ENCODE measurements at places on chromosomes 1 and 21.

GRCh38 chr1:83500531-83500930 lies 498.4 kb downstream of the TTLL7 start:
- no peak for DNase-seq

GRCh38 chr1:172612478-172612877 lies 46.4 kb upstream of the FASLG start:
- no peak for DNase-seq

GRCh38 chr1:183293241-183293640 lies 107.2 kb downstream of the LAMC2 start:
- DNase-seq, result no peak

DNA sequence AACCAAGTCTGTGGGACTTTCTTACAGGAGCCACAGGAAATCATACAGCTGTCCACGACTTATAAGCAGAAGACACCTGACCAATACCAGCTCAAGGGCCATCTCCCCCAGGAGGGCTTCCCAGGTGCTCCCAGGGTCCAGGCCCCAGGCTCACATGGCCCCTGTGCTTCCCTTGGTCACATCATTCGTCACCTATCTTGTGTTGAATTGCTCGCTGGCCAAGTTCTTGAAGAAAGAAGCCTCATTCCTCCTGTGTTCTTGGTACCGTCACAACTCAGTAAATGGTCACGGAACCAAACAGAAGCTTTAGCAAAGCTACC lies 3.0 kb downstream of the NPHP4 start:
- DNase-seq, result no peak

- no peak for DNase-seq
Observed at GRCh38 chr1:27668808-27669723, 2.9 kb downstream of the IFI6 start.

GRCh38 chr1:100565937-100566699 lies 28.2 kb downstream of the GPR88 start:
- DNase-seq, result no peak

DNA sequence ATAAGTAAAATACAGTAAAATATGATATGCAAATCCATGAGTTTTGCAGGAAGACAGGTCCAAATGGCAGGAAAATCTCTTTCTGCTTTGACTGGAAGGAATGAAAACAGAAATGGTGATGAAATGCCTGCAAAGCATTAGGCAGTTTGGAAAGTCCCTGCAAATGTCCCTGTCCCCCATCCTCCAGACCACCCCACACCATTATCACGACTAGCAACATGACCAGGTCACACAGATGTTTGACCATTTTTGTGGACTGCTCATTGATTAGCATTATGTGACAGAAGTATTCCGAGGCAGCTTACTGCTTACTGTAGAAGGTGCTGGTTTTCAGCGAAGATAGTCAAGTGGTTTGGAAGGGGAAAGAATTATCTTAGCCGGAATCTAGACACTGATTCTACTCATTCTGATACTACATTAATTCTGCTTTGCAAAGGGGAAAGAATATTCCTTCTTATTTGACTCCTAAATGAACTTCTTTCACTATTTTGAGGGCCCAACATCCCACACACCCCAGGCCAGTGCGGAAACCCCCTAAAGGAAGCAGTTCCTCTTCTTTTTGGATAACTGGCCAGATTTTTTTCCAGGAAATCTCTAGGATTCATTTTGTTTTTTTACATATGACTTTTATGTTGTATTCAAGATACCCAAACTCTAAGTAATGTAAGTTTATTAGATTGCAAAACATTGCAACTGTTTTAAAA lies 9.5 kb upstream of the CR2 start:
- DNase-seq, result no peak

DNA sequence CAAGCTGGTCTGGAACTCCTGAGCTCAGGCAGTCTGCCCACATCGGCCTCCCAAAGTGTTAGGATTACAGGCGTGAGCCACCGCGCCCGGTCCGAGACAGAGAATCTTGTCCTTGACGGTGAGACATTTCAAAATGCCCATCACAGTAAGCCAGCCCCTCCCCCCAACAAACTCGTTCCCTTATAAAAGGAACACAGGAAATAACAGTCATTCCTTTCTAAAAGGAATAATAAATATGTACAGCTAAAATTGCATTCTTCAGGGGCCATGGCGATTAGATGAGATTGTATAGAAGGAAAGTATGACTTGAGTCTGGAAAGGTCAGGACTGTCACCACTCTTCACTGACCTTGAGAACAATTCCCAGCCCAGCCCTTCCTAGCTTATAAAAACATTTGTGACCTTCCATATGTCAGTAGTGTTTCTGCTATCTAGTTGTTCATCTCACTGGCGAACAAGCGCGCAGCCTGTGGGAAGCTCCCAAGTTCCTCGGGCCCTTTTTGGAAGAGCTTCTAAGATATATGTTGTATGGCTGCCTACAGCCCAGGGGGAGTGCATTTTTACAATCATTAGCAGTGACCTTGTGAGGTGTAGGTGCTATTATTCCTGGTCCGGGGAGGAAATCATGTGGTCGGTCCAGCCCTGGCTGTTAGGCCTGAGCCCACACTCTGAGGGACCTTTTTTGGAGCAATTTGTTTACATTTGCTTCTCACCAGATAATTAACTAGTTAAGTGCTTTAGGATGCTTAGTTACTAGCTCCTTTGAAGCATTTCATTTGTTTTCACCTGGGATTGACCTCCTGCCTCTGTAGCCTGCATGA lies 8.7 kb downstream of the SZRD1 start:
- DNase-seq, result no peak

DNA sequence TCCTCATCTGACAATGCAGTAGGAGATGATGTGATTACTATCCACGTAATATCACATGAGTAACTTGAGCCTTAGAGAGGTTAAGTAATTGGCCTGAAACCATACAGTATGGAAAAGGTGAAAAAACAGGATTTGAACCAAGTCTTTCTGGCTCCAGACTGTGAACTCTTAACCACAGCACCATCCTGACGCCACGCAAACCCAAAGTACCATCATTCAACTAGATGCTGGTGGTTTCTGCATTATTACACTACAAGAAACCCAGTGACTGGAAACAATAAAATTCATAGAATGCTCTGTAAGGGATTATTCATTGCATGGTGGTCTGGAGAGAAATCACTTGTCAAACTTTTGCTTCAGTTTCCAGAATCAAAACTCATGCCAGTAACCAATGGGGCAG lies 90.7 kb downstream of the MAB21L3 start:
- DNase-seq, result no peak

- DNase-seq, result no peak
Observed at GRCh38 chr1:99677416-99677815, 31.5 kb downstream of the PALMD start.

GRCh38 chr1:19625291-19625937 lies 18.7 kb upstream of the NBL1 start:
- DNase-seq, result no peak

DNA sequence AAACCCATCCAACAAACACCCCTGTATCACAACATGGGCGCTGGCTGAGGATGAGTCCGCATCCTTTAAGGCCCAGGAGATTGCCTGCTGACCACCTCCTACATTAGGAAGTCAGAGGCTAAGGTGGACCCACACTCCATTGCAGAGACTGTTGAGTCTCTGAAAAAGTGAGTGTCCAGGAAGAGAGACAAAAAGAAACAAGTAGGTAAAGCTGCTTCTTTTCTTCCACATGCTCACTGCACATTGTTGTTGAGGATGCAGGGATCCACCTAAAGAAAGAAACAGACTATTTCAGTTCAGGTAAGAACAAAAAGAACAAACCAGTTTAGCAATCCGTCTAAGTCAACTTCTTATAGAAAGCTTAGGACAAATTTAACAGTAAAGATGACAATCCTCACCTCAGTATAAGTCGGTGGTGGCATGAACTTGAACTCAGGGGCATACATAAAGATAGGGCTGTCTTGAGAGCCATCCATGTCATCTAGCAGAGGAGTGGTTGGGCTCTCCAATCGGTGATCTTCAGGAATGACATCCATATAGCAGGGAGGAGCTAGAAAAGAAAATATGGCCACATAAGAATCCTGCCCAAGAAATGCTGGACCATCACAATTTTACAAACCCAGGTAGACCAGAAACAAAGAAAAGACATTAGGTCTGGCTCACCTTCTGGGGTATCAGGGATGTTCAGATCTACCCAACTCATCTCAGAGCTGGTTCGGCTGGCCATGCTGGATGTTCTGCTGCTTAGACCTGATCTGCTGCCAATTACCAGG lies 2.6 kb downstream of the TXNIP start:
- DNase-seq, result no peak

DNA sequence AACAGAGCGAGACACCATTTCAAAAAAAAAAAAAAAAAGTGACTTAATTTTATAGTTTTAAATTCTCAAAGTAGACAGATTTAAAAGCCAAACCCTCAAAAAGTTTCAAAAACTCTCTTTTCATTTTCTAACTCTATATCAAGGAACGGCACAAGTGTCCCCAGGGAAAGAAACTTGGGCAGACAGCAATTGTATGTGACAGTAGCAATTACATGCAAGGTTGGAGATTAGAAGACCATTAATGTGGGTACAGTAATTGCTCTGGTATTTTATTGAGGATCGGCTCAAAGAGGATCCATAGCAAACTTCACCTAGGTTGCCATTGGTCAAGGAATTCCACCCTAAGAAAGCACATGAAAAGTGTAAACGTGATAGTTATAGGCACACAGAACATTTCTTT lies 46.2 kb downstream of the ACBD6 start:
- no peak for DNase-seq

DNA sequence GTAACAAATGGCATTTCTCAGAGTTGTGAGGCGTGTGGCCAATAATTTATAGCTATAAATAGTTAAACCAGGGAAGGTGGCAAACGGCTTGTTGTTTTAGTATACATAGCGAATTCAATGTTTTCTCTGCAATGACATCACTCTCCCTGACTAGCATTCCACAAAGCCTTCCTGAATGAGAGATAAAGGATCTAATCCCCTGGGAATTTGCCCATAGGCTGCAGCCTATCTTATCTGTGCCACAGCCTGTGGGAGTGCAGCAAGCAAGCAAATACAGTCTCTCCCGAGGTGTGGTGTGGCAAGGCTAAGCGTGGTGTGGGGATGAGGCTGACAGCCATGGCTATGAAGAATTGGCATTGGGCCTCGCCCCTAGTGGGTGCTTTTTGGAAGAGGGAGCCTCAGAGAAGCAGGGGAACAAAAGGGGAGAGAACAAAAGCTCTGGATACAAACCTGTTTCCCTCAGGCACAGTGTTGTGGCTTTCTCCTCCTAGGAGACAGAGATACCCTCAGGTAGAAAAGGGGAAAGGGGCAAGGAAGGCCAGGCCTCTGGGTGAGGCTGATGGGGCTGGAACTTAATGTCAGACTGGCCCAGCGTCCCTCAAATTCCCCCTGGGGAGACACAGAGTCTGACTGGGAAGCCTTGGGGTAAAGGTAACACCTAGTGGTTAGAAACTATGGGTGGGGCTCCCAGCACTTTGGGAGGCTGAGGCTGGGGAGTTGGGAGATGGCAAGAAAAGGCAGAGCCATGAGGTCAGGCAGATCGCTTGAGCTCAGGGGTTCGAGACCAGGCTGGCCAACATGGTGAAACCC lies 8.9 kb downstream of the TAGLN2 start:
- no peak for DNase-seq

DNA sequence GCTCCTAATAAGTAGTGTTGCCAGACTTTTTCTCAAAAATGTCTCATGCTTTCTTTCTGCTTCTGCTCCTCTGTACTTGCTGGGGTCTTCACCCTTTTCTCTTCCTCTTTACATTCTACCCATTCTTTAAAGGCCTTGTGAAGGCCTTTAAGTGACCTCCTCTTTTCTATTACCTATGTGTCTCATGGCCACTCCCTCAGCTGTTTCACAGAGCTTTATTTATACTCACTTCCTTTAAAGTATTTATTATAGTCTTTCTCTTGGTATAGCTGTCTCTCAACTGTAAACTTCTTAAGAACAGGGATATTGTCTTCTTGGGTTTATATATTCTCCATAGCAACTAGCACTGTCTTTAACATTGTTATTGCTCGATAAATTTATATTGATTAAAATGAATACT lies 792 bp downstream of the GOLPH3L start:
- no peak for DNase-seq

- DNase-seq, result no peak
Observed at GRCh38 chr1:20375563-20375962, 84.9 kb downstream of the VWA5B1 start.

GRCh38 chr1:67100833-67101232 lies 33.9 kb downstream of the C1orf141 start:
- DNase-seq, result no peak

- no peak for DNase-seq
Observed at GRCh38 chr1:221886743-221887414, 145.0 kb upstream of the DUSP10 start.

DNA sequence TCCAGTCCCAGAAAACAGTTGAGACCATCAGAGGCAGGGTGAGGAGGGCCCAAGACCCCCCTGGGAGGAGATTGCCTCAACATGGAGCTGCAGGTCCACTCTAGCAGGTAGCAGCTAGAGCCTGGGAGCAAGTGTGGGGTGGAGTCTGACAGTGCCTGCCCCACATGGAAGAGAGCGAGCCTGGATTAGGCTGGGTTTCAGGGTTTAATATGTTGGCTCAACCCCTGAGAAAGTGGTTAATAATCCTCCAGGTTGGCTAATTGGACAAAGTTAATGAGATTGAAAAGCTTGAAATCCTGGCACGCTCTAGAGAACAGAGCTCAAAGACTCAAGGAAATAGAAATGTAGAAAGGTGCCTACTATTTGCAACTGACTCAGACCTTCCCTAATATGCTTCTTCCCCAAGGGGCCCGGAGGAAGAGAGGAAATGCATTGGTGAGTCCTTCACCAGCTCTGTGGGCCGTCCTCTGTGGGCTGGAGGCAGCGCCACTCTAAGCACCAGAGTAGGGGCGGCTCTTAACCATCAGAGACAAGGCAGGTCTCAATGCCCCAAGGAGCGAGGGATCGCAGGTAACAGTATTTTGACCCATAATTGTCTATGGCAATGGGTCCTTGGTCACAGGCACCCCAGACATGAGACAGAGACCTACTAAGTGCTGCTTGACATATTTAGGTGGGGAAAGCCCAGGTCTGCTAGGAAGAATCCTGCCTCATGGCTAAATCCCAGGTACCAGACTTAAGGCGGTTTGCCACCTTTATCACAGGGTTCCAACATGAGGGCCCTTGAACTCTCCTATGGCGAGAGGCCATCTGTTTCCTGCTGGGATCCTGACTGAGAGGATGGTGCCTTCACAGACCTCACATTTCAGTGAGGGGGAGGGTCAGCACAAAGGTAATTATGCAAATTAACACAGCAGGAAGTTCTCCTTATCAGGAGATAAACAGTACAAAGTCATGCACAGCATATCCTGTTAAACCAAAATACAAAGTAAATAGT lies 33.8 kb downstream of the RSPH1 start:
- no peak for DNase-seq

DNA sequence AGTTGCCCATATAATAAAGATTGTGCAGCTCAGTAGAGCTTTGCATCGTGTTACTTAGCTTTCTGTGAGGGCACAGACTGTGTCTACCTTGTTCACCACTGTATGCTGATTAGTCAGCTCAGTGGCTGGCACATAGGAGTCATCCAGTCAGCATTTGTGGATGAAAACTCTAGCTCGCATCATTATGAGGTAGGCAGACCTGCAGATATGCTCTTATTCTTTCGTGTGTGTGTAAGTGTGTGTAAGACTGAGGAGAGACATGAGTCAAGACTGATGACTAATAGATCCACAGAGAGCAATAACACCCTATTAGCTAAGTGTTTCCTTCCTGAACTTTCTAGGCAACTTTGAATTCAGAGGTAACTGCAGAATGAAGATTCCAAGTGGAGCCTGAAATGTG lies 17.1 kb downstream of the TTF2 start:
- DNase-seq, result no peak

GRCh38 chr21:17045214-17045853 lies 467.5 kb upstream of the CXADR start:
- no peak for DNase-seq
